ENCODE measurements at places on chromosomes 1 and 21.

DNA sequence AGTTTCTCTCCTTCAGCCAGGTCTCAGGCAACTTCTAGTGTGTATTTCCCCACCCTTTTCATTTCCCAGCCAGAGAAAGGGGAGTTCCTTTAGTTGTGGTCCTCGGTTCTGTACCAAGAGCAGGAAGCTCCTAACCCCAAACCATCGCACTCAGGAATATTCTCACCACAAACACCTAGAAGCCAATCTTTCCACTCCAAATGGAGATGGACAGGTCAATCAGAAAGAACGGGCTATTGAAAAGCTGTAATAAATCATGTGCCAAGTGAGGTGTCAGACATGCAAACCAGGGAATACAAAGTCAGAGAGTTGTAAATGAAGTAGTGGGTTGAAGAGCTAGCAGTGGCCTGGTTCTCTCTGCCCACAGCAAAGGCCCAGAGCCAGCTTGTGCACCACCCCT is 77.2 kb downstream of the KCNN3 start:
- DNase-seq, result no peak

- DNase-seq, result no peak
These were observed 25.2 kb upstream of the FGGY start for GRCh38 chr1:59271561-59272260.

DNA sequence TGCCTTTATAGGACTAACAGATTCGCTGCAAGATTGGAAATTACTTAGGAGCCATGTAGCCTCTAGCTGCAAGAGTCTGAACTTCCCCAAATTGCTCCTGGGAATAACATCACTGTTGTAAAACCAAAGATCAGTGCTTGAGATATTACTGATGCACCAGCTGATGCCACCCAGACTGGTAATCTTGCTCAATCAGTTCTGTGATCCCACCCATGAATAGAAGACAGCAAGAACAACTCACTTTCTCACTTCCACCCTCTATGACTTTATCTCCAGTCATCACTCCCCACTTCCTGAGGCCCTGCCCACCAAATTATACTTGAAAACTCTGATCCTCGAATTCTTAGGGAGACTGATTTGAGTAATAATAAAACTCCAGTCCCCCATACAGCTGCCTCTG is 1011.1 kb downstream of the PLA2G4A start:
- no peak for DNase-seq

- DNase-seq, result no peak
These were observed 122.3 kb downstream of the GRIK1 start for GRCh38 chr21:29817450-29817849.

DNA sequence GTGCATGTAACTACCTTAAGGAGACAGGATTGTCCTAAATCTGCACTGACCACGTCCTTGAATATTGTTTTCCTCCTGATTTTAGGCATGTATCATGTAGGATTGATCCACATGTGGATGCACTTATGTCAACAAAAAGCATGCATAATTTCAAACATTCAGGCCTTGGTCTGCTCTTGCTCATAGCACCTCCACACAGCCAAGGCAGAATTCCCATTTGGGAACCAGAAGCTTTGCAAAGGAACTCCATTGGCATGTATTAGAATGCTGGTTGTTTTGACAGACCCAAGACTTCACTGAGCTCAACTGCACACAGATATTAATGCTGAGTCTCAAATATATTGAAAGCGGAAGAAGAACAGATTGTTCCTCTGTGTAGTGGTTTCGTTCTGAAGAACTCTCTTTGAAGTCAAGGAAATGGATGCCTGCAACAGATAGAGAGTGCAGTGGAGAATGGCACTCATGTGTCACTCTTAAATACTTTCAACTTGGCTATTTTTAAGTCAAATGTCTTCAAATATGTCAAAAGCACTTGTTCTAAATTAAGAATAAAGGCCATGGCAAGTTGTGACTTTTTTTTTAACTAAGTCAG is 387.6 kb downstream of the LTN1 start:
- DNase-seq, result no peak

DNA sequence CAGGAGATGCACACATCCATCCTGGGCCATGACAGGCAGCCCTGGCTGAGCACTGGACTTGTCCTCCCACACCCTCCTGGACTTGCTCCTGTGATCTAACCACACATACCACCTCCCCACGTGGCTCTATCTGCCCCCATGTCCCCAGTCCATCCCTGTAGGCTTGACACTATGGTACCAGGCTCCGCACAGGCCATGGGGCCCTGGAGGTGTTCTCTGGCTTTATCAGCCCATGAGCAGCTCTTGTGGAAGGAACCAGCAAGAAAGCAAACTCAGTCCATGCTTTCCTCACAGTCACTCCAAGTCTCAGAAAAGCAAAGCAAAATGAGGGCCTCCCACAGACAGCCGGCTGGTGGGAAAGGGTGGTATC is 61.6 kb downstream of the CD46 start:
- no peak for DNase-seq

DNA sequence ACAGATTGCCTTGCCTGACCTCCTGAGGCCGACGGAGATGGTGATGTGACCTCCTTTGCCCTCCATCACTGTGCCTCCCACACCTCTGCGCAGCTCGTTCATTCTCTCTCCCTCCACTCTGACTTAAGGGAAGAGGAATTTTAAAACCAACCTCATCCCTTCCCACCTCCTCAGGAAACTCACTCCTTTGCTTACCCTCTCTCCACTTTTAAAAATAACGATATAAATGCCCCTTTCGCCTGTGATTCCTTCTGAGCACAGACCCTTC is 21.2 kb downstream of the LRRN2 start:
- DNase-seq, result no peak

DNA sequence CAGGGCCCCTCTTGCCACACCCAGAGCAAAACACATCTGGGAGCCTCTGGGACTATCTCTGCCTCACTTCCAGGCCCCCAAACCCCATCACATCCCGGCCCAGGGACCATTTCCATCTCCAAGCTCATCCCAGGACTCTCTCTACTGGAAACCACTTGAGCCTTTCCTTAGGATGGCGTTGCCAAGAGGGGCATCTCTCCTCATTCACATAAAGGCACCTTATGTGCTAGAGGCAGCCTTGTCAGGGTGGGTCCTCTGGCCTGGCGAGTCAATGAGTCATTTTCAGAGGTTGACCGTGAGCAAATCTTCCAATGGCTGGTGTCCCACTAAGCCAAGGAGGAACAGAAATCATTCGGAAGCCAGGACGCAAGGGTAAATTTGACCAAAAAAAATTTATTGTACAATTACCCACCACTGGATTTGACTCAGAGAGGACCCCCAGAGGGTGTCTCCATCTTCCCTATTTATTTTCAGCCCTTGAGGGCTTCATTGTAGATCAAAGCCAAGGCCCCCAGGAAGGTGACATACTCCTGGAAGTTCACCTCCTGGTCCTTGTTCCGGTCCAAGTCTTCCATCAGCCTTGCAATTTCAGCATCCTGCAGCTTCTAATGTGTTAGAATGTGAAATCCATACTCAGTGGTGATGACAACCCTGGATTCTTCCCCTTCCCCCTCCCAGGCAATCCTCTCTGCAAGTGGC is 1.4 kb downstream of the S100A6 start:
- DNase-seq, result peak; percentile 58

GRCh38 chr1:94798462-94798861 is 21.7 kb upstream of the SLC44A3 start:
- no peak for DNase-seq

DNA sequence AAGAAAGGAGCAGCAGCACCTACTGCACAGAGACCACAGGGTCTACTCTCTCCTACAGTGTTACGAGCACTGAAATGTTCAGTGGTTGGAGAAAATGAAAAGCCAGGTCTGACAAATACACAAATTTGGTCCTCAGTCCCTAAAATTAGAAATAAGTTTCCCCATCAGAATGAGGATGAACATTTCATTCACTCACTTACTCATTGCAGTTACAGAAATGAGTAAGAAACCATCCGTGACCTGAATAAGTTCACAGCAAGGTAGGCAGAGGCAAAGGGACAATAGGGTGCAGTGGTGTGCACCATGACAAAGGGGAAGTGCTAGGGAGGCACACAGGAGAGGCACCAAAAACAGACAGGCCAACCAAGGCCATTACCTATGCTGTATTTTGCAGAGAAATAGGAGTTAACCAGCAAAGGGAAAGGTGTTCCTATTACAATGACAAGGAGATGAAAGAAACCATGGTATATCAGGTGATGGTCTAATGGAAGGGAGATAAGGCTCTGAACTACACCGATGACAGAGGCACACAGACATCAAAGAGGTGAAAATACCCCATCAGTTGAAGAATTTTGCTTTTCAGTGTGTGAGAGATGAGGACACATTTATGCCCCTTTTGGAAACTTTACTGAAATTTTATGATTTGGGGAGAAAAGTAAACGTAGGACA is 29.4 kb downstream of the VAV3 start:
- peak; percentile 16 for DNase-seq

GRCh38 chr1:39927538-39927937 is 25.8 kb upstream of the MYCL start:
- DNase-seq, result no peak

- DNase-seq, result no peak
These were observed 155.8 kb upstream of the KAZN start for GRCh38 chr1:14442669-14443068.

DNA sequence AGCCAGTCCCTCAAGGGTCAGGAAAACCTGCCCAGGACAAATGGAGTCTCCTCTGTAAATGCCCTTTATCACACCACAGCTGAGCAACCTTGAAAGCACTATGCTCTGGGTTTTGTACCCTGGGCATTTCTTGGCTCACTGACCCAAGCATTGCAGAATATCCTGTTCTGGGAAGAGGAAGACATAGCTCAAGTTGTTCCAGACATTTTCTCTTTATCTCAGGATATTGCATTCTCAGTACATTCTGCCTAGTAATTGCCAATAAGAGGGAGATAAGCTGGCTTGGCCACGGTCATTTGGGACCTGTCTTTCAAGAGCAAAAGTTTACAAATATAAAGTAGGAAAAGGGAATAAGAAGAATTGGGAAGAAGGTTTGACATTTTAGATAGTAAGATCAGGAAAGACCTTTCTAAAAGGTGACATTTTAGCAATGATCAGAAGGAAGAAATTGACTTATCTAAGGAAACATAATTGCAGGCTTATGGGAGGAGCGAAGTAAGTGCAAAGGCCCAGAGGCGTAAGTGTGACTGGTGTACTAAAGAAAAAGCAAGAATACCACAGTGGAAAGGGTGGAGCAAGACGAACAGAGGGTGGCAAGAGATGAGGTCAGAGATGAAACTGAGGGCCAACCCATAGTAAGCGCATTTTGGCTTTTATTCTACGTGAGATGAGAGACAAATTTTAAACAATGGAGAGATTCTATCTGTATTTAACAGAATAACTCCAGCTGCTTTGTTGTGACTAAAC is 394.0 kb upstream of the CXADR start:
- no peak for DNase-seq

DNA sequence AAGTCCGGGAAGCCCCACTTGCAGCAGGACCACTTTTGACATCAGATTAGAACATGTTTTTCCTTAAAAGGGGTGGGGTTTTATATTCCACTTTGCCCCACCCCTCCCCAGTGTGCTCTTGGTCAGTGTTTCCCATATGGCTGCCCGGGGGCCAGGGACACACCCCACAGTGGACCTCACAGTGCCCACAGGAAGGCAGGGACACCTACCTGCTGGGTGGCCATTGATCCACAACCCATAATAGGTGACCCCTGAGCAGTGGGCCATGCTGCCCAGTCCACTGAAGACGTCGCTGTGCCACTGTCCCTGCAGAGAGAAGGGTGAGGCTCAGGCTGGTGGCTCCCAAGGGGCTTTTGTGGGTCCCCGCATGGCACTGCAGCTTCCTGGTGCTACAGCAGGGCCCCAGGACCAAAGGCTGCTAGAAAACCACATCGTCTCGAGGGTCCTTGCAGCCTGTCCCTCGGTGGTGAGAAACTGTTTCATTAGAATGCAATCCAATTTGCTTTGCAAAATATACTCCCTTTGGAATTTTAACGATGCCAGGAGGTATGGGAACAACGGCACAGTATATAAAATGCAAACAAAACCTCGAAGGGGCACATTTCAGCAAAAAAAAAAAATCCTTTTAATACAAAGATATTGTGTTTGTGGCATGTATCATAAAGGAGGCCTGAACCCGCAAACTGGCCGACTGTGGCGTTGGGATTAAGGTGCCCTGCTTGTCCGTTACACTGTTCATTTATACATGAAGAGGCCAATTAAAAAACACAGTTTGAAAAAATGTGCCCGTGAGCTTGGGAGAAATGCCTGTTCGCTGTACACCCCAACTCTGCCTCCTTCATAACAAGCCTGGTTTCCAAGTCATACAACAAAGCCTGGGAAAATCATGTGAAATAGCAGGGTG is 16.9 kb downstream of the MORN1 start:
- no peak for DNase-seq

- DNase-seq, result no peak
These were observed 10.3 kb upstream of the HMGCS2 start for GRCh38 chr1:119778886-119779560.

- DNase-seq, result no peak
These were observed 4.3 kb downstream of the SERTAD4 start for GRCh38 chr1:210236840-210237409.

GRCh38 chr1:53259932-53260331 is 21.6 kb upstream of the MAGOH start:
- no peak for DNase-seq

- DNase-seq, result no peak
These were observed 8.2 kb downstream of the OR10T2 start for GRCh38 chr1:158391099-158391498.

- DNase-seq, result no peak
These were observed 55.8 kb downstream of the CENPF start for GRCh38 chr1:214658785-214659184.

DNA sequence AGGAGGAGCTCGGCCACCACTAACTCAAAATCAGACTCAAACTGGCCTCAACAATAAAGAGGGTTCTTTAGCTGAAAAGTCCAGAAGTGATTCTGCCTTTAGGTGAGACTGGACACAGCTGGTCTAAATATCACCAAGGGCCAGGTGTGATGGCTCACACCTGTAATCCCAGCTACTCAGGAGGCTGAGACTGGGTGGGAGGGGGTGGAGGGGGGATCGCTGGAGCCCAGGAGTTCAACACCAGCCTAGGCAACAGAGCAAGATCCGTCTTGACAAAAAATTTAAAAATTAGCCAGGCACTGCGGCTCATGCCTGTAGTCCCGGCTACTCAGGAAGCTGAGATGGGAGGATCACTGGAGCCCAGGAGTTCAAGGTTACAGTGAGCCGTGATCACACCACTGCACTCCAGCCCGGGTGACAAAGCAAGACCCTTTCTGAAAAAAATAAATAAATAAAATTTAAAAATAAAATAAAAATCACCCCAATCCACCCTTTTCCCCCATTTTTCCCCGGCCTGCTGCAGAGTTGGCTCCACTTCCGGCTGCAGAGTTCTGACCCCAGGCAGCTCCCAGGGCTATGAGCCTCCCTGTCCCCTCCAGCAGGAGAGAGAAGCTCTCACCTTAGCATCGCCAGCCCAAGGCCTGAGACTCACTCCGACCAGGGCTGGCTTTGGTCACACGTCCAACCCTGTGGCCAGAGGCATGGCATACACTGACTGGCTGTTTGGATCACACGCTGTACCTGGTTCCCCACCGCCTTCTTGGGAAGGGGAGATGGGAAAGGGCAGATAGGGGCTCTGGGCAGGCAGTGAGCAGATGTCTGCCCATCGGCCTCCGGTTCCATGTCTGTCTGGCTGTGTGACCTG is 87.3 kb upstream of the IFFO2 start:
- DNase-seq, result no peak
